Urinary bladder (tissue), 4 donors: ENCODE measurements at places on chromosomes 6 and 20.

GRCh38 chr6:5869261-5869660 is 137.5 kb downstream of the NRN1 start:
- DNase-seq = no peak

GRCh38 chr6:2557181-2557720 is 193.5 kb downstream of the MYLK4 start:
- no peak for DNase-seq

DNA sequence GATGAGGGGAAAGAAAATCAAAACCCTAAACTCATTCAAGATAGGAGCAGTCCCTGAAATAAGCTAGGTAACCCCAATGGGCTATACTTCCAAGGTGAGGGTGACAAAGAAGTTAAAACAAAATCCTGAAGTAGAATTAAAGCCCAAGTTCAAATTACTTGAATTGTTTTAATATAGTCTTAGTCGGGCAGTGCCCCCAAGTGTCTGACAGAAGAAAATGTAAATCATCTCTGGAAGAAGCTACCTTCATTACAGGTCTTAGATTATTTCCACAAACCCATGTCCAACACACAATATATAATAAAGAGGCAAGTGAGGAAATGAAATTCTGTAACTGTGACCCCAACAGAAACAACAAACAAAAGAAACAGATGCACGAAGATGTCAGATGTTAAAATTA is 36.8 kb upstream of the L3MBTL3 start:
- DNase-seq = no peak

GRCh38 chr6:130396722-130397121 is 30.9 kb downstream of the TMEM200A start:
- DNase-seq = no peak
